ENCODE measurements at places on chromosomes 4 and X.

DNA sequence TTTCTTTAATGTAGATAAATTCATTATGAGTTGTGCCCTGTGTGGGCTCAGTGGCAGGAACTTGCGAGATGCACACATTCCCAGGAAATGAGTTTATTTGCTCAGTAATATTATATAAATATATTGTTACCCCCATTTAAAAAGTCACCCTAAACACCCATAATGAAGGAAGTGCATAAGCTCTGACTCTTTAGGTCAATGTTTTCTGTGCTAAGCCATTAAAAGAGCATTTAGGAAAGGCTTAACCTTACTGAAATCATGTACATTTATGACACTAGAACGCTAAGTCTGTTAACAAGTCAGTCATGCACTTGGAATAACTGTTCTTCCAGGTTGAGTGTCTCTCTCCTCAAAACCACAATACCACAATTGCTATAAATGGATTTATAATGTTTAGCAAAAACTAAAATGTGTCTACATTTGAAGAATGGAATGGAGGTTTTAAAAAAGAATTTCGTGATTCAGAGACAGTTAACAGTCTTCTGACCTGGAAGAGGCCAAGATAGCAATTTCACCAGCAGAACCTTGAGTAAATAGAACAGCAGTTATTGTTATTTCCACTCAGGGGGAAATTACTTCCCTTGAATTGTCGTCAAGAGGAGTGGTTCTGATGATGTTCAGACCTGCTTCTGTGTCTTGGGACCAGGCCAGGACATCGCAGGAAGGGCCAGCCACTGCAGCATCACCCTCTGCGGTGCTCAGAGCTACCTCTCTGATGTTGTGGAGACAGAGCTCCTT is 91.1 kb upstream of the VEGFC start:
- no peak for DNase-seq

DNA sequence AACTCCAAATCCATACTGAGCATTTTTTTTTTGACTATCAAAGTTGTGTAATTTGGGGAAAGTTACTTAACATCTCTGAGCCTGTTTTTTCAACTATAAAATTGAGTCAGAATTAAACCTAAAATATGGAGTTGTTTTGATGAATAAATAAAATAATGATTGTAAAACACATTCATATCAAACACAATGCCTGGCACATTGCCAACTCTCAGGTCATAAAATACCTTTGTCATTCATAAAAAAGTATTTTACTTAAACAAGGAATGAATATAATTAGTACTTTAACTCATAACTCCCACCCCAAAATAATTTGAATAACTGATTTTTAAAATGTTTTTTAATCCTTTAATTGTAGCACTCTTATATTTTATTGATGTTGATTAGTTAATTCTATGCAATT is 3.8 kb upstream of the GPR174 start:
- DNase-seq = no peak

DNA sequence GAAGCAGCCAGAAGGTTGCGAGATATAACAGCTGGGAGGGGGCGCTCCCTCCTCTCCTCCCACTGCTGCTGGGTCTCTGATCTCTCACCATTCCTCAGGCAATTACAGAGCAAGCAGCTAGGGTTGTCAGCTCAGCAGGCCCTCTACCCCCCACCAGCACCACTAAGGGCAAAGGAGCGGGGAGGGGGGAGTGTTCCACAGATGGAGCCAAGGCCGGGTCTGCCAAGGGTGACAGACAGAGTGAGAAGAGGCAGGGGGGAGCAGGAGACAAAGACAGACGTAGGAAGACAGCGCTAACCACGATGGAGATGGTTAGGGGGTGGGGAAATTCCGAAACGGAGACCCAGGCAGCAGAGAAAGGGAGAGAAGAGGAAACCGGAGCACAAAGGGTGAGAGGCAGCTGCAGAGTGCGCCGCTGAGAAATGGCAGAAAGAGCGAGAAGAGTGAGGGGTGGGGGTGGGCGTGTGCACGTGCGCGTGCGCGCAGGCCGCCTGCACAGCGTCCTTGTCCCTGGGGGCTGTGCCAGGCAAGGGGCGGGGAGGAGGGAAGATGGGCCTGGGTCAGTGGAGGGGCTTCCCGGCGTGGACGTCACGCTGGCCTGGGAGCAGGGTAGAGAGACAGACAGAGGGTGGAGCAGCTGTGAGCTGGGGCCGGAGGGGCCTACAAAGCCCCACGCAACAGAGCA is 6.9 kb downstream of the L1CAM start:
- no peak for DNase-seq

DNA sequence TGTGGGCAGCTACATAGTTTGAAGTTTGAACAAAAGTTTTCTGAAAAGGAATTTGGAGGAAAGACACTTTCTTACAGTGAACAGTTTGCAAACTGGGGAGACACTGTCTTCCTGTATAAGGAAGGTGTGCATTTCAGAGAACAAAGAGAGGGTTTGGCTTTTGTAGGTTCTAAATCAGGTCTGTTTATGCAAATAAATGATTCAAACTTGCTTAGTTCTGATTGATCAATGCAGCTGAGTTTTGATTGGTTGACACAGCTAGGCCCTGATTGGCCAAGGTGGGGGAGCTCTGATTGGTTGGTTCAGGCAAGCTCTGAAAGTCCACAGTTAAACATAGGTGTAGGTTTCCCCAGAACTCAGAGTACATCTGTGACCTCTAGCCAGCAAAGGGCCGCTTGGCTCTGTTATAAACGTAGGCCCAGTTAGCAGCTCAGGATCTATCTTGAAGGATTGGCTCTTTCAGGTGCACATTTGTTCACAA is 63.0 kb upstream of the ENPP6 start:
- peak; percentile 37 for DNase-seq

DNA sequence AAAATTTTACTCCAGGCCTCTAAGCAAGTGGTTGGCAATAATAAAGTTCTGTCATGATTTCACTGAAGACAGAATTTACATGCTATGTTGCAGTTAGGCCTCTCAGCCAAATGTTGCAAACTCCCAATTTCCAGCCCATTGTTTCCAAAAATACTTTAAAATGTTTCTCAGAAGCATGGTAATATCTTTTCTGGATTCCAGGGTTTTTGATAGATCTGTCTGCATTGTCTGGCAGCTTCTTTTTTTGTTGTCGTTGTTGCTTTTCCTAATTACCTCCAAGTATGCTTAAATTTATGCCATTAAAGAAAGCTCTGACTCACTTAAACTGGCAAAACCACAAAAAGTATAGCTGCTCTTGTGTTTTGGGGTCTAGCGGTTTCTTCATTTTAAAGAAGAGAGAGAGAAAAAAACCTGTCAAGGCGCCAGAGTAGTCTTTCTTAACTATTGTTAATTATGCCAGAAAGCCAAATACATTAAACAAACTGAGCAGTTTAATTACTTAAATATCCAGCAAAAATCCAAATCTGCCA is 97.0 kb downstream of the AGTR2 start:
- DNase-seq = no peak

DNA sequence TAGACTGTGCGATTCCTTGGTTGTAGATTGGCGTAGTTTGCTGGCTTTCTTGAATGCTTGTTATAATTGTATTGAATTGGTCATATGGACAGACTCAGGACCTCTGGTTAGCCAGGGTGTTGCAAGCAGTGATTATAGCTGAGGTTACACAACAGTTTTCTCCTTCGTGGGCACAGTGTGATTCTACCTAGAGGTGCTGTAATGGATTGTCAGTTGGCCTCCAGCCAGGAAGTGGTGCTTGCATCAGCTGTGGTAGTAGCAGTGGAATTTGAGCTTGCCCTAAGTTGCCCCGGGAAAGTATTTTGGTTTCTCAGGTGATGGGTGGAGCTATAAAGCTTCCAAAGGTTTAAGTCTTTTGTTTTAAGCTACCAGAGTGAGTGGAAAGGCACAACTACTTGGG is 23.1 kb upstream of the GABRG1 start:
- no peak for DNase-seq

DNA sequence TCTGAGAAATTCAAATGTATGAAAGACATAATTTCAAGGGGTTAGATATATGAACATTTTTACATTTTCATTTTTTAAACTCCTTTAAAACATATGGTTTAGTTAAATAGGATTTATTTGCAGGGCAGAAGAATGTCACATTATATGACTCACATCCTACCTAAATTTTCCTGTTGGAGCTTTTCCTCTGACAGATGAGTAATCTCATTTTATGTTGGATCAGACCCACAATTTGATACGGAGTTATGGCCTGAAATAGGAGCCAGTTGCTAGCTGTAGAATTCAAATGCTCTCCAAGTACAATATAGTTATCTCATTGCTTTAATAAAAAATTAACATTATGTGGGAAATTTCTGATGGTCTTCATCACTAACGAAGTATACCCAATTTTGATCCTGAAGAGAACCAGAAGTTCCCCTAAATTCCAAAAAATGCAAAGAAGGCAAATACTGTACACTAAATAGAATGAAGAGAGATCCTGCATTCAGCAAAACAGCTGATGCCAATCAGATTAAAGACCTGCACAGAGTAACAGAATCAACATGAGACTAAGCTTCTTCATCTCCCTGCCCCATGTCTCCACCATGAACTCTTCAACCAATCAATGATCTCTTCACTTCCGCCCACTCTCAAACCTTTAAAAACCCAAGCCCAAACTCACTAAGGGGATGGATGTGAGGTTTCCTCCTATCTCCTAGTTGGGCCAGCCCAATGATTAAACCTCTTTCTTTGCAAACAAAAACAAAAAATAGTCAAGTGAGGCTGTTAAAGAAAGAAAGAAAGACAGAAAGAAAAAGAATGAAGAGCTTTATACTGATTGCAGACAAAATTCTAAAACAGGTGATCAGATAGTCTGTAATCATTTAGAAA is 10.9 kb upstream of the EXOSC9 start:
- DNase-seq = no peak

DNA sequence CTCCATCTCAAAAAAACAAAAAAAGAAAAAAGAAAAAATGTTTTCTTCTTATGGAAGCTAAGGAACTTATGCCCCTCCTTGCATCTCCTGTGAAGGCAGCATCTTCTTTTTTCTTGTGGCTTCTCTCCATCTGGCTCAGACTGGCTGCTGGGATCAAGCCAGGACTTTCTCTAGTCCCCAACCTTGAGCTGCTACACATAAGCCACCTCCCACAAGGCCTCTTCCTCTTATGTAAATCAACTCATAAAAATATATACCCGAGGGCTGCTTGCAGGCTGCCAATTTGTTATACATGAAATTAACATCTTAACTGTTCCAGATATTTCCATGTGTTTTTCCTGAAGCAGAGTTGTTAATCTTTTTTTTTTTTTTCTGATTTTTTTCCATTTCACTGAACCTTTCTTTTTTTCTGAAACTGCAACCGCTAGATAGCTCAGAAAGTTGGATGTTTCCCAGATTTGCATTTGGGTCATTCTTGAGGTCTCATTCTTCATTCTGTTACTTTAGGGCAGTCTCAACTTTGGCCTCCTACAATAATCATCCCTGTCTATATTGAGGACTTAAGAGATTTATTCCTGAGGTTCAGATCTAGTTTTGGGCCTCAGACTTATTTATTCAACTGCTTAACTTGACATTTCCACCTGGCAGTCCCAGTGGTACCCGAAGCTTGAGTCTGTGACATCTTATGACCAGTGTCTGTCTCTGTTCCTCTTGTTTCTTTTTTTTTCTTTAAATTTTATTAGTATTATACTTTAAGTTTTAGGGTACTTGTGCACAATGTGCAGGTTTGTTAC is 10.3 kb downstream of the SNX25 start:
- no peak for DNase-seq

DNA sequence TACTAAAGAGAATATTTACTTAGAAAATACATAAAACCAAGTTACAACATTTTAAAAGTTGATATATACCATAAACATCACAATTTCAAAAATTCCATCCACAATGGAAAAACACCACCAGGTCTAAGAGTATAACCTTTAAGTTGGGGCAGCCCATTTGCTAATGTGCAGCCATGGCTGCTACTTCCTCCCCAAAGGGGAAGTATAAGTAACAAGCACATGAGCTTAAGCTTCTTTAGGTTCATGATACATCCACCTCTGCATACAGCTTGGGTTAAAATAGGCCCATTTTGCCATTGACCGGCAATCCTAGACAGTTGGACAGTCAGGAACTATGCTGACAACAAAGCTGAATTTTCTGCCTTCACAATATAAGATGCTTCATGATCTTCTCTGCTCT is 16.6 kb upstream of the GASK1B start:
- DNase-seq = no peak

DNA sequence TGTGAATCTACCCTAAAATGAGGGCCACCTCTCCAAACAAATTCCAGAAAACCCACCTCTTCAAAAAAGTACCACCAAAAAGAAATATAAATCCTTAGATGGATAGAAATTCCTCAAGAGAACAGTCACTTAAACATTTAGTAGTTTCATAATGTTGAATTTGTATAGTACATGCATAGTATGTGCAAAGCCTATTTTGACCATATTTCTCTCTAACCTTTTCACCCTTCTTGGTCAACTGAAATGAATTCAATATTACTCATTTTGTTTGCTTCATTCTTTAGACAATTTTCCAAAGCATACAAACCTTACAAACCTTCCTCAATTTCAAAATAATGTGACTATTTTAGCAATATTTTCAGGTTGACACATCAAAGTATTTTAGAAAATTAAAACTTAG is 4.1 kb downstream of the RHOXF1 start:
- DNase-seq = no peak

- DNase-seq = no peak
Measured at GRCh38 chrX:123277821-123278220, 93.7 kb downstream of the GRIA3 start.

DNA sequence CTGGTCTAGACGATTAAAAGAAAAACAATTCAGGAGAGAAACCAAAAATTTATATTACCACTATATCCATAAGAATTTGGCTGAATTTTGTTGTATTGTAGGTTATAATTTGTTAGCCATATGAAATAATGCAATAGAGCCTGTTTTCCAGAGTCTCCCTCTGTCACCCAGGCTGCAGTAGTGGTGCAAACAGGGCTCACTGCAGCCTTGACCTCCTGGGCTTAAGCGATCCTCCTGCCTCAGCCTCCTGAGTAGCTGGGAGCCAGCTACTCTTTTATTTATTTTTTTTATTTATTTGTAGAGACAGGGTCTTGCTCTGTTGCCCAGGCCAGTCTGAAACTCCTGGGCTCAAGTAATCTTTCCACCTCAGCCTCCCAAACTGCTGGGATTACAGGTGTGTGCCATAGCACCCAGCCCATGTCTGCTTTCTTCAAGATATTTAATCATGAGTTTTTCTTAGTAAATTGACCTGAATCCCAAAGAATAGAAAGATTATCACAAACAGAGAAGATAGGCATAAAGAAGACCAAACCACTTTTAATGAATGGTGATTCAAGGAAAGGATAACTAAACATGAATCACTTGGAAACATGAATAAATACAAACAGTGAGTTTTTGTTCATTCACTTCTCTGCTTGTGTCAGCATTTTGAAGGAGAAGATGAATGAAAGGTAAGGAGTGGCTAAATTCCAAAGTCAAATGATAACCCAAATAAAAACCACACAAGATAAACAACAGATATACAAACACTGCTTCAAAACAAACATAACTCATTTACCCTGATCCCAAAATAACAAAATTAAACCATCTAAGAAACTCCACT is 82.1 kb downstream of the PPP3CA start:
- no peak for DNase-seq
